ENCODE measurements at places on chromosomes 2 and 18.

DNA sequence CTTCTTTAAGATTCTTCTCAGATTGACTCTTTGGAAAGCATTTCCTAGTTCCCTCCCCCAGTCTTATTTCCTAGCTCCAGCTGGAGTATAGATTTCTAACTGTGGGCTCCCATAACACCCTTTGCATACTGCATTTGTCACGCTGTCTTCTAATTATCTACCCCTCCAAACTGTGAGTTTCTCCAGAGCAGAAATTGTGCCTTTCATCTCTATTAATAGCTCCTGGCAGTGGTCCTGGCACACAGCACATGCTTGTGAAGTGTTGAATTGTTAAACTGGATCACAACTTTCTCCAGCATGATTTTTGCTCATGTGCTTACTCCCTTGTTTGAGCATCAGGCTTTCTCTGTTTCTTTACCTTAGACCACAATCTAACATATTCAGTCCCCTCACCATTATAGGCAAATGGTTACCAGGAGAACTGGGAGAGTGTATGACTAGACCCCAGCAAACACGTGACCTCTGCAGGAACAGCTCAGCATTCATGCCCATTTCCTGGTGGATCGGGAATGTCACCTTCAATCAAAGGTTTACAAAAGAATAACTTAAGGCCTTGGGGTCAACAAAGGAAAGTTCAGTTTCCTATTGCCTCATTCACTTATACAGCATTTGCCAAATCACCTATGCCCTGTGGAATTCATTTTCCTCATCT is 175.7 kb upstream of the TANK start:
- peak; percentile 62 for DNase-seq

DNA sequence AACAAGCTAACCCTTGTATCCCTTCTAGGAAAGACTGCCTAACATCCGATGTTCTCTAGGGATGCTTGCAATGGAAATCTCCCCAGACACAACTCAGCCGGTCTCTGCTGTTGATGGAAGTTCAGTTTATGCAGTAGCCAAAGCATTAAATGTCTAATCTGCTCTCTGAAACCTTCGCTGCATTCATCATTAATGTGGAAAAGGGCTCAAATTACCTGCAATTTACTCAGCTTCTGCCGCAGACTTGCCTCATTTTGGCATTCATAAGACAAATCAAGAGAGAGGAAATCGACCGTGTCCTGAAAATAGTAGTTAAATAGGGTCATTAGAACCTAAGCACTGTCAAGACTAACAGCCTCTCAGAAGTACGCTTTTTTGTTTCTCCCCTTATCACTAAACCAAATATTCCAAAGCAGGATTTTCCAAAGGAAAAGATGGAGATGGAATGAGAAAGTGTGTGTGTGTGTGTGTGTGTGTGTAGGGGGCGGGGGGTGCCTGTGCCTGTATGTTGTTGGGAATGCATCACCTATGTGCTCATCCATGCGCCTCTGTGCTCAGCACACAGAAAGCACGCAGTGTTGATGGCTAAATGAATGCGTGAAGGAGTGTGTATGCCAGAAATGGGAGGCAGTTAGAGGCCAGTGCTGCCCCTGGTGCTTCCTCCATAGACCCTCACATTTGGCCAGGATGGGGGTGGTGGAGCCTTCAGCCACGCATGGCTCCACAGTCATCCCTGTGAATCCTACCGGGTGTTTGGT is 7.4 kb downstream of the LCT start:
- DNase-seq: no peak

- DNase-seq: no peak
Measured at GRCh38 chr2:127704641-127705390, 3.5 kb downstream of the SFT2D3 start.

- peak; percentile 50 for DNase-seq
Measured at GRCh38 chr2:209331291-209331844, 92.5 kb upstream of the MAP2 start.

GRCh38 chr2:25697559-25698341 is 24.4 kb upstream of the DTNB start:
- no peak for DNase-seq

DNA sequence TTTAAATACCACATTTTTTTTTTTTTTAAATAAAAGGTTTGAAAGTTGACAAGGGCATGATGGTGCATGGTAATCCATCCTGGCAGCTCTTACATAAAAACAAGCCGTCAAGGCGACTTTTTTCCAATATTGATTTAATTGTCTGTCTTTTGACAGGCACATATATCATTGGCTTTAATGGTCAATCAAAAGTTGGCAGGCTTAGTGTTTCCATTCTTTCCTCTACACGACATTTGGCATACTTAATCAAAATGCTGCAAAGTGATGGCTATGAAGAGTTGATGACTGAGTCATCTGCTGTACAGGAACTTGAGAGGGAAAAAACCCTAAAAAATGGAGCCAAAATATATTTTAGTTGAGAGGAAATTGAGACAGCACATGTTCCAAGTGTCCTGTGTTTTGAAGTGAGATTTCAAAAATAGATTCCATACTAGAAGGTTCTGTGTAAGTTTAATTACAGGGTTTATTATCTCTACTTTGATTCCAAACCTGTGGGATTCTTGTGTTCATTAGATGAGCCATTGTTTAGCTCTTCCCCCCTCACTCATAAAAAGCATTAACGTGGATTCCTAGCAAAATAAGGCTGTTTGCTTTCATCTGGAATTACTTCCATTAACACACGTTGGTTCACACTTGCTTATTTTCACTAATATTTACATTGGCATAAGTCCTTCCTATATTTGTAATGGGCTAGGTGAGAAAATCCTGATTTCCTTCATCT is 3.2 kb downstream of the TSHZ1 start:
- DNase-seq: peak; percentile 46

DNA sequence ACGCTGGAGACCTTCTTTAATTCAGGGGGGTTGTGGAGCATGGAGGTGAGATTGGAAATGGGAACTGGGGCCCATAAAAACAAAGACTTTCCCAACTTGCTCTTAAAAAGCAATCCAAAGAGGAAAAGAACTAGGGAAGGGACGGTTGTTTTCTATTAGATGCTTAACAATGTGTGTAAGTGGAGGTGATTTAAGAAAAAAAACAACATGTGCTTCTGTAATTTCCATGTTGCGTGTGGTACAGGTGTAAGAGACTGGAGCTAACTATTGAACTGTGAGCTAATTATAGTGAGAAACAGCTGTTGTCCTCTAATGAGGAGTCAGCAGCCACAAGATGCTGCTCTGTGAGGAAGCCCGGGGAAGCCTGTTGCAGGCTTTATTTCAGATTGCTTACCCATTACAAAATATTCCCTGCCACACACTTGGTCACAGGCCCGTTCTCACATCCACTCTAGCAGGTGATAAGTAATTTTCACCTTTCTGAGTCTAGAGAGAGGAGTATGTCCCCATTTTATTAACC is 280.6 kb upstream of the PARD3B start:
- no peak for DNase-seq

GRCh38 chr18:27803957-27804356 is 373.0 kb downstream of the CDH2 start:
- no peak for DNase-seq

- no peak for DNase-seq
Measured at GRCh38 chr18:33606621-33607020, 28.6 kb downstream of the ASXL3 start.

- DNase-seq: peak; percentile 9
Measured at GRCh38 chr18:77321823-77322805, 72.5 kb downstream of the GALR1 start.

GRCh38 chr2:137339051-137339450 is 573.7 kb downstream of the THSD7B start:
- no peak for DNase-seq

DNA sequence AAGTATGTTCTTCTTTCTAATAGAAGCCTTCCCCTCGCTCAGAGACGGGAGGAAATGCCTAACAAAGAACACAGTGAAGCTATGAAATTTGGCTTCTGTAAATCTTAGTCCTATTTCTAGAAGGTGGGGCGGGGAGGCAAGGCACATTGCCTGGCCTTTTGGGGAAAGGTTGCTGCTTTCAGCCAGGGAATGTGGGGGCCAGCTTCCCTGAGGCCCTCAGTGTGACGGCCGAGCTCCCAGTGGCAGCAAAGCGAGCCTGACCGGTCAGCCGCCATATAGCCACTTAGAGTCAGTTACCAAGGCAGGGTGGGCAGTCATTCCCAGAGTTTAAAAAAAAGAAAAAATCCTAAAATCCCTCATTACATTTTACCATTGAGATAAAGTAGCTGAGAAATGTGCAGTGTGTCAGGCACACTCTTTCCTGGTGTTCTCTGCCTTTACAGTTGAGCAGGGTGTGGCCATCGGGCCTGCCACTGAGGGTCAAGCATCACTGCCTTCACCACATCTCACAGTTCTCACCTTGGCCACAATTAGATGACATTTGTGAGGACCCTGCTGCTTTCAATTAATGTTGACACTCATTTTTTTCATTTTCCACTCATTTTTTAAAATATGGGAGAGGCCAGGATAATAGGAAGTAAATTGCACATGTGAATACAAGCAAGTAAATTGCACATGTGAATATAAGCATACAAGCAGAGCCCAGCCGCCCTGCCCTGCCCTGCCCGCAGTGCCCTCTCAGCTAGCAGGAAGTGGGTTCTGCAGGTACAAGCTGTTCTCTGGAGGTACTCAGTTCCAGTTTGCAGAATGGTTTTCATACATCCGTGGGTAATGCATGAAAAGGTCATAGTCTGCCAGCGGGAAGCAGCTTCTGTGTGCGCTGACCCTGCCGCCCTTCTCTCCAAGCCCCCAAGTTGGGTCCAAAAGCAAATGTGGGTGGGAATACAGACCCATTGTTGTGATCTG is 76.9 kb downstream of the WDSUB1 start:
- DNase-seq: no peak

- DNase-seq: peak; percentile 45
Measured at GRCh38 chr2:27262379-27263286, at the start of gene SLC30A3. SLC30A3 (minus strand) TSS chr2:27263047; CDS start chr2:27262906, 141 bp downstream.

- no peak for DNase-seq
Measured at GRCh38 chr2:157315901-157316300, 9.7 kb downstream of the ERMN start.

- DNase-seq: no peak
Measured at GRCh38 chr2:217688494-217688893, 314.3 kb downstream of the TNS1 start.

GRCh38 chr18:12751891-12752290 is 49.0 kb downstream of the PSMG2 start:
- no peak for DNase-seq

DNA sequence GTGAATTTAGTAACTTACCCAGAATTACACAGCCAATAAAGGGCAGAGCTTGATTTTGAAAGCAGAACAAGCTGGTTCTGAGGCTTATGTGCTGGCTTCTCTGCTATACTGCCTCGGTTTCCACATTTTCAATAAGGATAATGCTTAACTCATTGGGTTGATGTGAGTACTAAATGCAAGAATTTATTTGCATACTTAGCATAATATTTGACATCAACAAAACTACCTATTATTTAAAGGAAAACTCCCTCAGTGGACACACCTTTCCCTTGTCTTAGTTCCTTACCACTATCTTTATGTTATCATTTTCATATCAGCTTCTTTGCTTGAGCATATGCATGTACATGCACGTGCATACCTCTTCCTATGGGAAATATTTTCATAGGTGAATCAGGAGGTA is 3.0 kb upstream of the TGFA start:
- no peak for DNase-seq

GRCh38 chr2:208279236-208279635 is 13.2 kb downstream of the PIKFYVE start:
- DNase-seq: no peak

GRCh38 chr2:124476291-124476690 is 451.2 kb downstream of the CNTNAP5 start:
- DNase-seq: peak; percentile 2

DNA sequence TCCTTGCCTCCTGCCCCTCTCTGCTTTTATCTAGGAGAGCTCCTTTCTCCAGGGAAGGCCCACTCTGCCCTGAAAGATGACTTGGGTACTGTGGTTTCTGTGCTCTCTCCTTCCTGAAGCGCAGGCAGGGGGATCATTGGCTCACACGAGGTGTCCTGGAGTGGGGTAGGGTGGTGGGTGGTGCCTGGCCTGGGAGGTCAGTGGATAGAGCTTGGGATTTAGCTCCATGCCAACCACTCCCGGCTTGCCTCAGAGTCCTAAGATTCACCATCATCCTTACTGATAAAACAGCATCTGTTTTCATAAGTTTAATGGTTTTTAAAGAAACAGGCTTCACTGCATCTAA is 63.1 kb downstream of the CIB4 start:
- DNase-seq: no peak

- DNase-seq: no peak
Measured at GRCh38 chr18:31373641-31374040, 2.9 kb upstream of the DSG4 start.

GRCh38 chr2:28583899-28584553 is 88.2 kb downstream of the PLB1 start:
- peak; percentile 97 for DNase-seq

DNA sequence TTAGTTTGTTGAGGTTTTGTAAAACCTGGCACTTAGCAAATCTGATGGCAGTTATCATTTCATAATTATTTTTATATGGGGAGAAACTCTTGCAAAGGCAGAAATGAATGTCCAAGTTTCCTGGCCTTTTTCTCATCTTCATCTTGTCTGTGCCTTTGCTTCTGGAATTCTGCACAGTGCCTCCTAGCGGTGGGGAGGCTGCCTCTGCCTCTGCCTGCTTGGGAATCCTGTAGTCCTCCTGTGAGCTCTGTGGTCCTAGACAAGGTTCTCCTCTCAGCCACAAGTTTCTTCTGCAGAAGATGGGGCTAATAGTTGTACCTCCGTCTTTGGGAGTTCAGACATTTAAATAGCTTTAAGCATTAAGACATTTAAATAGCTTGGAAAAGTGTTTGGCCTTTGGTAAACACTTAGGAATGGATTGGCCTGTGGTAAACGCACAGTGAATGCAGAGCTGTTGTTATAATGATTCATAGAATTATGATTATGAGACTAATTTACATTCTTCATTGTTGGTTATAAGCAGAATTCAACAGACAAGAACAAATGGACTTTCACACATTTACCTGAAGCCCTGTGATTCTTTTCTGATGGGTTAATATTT is 101.2 kb downstream of the ZNF236 start:
- peak; percentile 13 for DNase-seq

DNA sequence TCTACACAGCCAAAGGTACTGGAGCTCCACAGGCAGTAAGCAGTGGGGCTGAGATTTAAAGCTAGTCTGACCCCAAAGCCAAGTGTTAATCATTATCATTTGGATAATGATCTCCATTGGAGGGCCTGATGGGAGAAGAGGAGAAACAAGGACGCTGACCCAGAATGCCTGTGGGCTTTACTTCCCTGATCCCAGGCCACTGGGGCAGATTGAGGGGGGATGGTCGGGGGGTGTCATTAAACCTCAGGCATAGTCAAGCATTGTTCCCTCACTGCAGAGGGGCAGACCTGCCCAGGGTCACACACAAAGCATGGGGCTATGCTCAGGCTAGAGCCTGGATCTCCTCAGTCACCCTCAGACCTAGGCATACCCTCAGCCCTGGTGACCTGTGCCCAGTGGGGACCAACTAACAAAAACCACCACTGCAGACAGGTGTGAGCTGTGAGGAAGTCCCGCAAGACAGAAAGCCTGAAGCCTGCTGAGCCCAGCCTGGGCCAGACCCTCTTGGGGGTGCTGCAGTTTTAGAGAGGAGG is 53.4 kb downstream of the SDC1 start:
- DNase-seq: no peak

- DNase-seq: no peak
Measured at GRCh38 chr2:194128810-194129209, 1528.2 kb upstream of the SLC39A10 start.

All from RPMI7951 (cell line).